Vagina (tissue), 2 donors: ENCODE measurements at places on chromosomes 3 and 15. TPM values are rescaled to one million over a fixed set of nuclear protein-coding genes. Genes with fewer than 3 reads are reported as not detected.

Gene CCDC33
- total RNA-seq = not detected

Gene ANKRD63
- not detected for total RNA-seq

Gene OR5H1
- not detected for total RNA-seq

Gene LDHAL6B
- not detected for total RNA-seq

Gene CSPG4
- 23.1 TPM for total RNA-seq

Gene LACTB
- total RNA-seq = 23.3 TPM

Gene BTLA
- total RNA-seq = 3.2 TPM

Gene TXNRD3
- 7.1 TPM for total RNA-seq

Gene FGF7
- 137 TPM for total RNA-seq

Gene CYP1A2
- not detected for total RNA-seq

Gene GOLGA8M
- total RNA-seq = 10.8 TPM

Gene CXCR6
- total RNA-seq = 9.6 TPM
